ENCODE measurements at places on chromosomes 16 and 17.

GRCh38 chr16:67926181-67926750 lies 5.4 kb downstream of the CTRL start:
- no peak for DNase-seq

DNA sequence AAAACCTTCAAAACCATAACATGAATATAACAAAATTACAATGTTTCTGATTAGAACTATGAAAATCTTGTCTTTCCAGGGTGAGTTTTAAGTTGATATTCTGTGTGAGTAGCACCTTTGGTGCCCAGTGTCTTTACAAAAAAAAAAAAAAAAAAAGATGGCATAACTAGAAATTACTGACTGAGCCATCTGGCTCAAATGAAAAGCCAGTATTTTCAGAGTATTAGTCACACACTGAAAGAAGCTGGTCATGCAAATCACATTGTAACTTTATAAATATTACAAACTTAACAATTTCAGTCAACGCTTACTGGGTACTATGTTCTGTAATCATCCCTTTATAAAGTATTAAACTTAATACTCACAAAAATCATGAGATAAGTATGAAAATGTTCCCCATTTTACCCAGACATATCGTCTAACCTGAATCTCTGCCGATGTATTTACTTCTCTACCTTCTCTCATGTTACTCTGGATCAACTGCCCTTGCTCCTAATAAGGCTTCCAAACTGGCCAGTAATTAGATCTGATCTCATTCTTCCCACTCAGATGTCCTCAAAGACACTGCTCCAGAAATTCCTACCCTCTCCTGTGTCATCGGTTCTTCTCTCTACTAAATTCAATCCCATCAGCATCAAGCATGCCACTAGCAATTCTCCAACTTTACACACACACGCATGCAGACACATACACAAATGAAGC lies 25.4 kb downstream of the UBE2G1 start:
- no peak for DNase-seq

DNA sequence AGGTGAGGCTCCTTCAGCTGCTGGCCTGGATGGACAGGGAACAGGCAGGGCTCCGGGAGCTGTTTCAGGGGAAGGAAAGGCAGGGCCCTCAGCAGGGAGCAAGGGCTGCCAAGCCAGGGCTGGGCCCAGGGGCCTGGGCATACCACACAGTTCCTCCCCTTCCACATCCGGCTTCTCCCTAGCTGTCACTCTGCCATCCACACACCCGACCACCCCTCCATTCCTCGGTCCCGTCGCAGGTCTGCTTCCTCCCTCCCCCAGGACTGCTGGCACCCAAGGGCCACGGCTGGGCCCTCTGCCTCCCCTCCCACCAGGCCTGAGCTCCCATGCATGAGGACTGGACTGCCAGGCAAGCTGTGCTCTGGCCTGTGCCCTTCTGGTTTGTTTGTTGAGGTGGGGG lies 24.0 kb downstream of the CDIP1 start:
- DNase-seq = no peak

- no peak for DNase-seq
These were observed 84.8 kb downstream of the KATNIP start for GRCh38 chr16:27634779-27635178.

DNA sequence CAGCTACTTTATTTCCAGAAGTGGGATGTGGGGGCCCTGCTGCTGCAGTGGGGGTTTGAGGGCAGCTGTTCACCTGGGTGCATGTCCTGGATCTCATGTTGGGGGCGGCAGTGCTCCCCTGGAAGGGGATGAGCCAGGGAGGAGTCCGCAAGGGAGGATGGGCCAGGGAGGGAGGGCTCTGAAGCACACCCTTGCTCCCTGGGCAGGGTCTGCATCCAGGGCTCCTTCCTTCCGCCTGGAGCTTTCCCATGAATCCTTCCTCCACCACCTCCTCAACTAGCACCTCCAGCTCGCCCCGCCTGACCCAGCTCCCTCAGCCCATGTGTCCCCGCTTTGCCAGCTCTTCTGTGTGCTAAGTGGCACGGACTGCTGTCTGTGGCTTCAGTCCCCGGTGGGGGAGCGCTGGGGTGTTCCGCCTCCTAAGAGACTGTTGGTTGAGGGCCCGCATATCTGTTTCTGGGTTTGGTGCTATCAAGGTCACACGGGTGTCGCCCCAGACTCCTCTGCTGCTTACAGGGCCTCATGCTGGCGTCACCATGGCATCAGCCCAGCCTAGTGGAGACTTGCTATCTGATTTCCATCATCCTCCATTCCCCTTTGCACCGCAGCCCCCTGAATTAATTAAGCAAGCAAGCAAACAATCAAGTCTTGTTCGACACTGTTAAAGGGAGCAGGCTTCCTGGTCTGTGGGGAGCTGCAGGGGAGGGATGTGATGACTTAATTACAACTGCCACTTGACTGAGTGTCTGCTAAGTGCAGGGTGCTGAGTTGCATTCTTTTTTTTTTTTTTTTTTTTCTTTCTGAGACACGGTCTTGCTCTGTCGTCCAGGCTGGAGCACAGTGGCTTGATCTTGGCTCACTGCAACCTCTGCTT lies 71.8 kb downstream of the PRKCA start:
- DNase-seq = no peak

- no peak for DNase-seq
These were observed 136.0 kb downstream of the ANKFN1 start for GRCh38 chr17:56289321-56289720.

DNA sequence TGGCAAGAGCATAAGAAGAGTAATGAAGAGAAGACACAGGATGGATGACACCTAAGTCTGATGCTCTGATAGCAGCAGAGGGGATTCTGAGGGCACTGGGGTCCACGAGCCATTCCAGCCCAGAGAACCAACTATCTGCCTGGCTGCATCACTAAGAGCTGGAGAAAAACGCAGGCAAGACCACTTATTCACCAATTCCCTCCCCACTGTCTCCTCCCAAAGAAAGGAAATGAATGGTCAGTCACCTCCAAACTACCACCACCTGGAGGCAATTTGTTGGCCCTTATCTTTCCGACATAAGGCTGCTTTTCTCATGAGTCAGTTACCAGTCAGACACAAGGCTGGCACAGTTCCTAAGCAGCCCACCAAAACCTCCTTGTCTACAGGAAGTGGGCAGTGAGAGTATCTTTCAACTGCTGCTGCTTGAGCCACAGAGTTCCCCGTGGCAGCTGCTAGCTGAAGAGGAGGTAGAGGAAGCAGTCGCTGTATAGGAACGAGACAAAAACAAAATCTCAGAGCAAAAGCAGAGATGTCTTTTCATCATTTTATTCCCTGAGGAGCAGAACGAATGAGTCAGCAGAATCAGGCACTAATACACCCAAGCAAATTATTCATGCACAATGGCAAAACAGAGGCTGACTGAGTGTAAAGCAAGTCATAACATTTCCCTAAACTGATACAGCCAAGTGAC lies 111.1 kb downstream of the SMG6 start:
- no peak for DNase-seq

GRCh38 chr17:14058051-14058450 lies 11.3 kb upstream of the COX10 start:
- DNase-seq = no peak

DNA sequence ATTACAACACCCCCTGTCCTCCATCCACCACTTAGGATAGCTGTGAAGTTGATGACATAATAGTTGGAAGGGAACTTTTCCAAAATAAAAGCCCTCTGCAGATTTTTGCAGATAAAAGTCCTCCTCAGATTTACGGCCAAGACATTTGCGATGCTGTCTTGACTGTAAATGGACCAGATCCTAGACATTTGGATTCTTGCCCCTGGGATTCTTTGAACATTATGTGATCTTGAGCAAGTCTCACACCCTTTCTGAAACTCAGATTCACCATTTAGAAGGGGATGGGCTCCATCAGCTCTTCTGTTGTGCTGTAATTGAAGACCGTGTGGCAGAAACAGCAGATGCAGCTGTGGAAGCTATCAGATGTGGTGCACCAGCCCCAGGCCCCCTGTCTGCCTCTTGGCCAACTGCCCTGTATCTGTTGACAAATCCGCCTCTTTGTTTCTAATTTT lies 153.9 kb upstream of the CACNG3 start:
- DNase-seq = no peak

DNA sequence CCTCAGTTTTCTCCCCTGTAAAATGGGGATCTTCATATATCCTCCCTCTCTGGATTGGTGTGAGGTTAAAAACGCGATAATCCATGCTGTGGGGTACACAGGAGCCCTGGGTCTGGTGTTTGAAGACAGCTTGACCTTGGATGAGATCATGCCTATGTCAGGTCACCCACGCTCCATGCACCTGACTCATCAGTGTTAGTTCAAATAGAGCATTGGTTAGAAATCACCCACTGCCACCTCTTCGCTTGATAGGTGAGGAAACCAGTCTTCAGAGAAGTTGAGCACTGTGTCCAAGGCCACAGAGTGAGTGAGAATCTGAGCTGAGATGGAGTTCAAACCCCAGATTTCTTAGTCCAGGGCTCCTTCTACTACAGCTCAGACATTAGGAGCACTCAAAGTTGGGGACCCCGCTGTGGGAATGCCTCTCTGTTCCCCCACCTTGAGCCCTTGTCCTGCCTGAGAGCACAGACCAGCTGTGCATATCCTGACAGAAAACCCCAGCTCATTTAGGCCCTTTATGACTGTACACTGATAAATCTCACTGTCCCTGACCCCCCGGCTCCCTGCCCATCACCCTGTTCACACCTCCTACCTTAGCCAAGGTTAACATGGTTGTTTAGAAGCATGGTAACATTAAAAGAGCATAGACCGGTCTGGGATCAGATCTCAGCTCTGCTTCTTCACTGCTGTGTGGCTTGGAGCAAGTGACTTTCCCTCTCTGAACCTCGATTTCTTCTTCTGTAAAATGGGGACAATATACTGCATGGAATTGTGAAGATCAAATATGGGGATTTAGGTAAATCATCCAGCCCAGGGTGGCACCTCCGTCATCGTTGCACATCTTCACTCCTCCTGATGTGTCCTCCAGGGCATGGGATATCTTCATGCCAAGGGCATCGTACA lies 22.4 kb upstream of the LGALS9 start:
- no peak for DNase-seq

- no peak for DNase-seq
These were observed 25.2 kb downstream of the C17orf100 start for GRCh38 chr17:6676802-6677157.

DNA sequence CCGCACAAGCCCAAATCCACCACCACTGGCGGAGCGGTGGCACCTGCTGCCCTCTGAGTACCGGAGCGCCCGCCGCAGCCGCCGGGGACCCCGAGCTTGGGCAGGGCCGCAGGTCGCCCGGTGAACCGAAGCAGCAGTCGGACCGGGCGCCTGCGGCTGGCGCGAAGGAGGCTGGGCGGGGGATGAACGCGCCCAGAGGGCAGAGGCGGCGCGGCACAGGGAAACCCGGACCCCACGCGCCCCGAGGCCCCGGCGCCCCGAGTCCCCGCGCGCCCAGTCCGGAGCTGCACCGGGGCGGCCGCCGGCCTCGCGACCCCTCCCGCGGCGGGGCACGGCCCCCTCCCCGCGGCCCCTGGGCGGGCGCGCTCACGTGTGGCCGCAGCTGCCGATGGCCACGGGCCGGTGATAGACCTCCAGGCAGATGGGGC lies 393 bp downstream of the RNF166 start:
- no peak for DNase-seq

- DNase-seq = no peak
These were observed 197.2 kb upstream of the CHMP6 start for GRCh38 chr17:80794281-80795089.

- no peak for DNase-seq
These were observed 119.7 kb downstream of the SNX29 start for GRCh38 chr16:12096157-12096777.

DNA sequence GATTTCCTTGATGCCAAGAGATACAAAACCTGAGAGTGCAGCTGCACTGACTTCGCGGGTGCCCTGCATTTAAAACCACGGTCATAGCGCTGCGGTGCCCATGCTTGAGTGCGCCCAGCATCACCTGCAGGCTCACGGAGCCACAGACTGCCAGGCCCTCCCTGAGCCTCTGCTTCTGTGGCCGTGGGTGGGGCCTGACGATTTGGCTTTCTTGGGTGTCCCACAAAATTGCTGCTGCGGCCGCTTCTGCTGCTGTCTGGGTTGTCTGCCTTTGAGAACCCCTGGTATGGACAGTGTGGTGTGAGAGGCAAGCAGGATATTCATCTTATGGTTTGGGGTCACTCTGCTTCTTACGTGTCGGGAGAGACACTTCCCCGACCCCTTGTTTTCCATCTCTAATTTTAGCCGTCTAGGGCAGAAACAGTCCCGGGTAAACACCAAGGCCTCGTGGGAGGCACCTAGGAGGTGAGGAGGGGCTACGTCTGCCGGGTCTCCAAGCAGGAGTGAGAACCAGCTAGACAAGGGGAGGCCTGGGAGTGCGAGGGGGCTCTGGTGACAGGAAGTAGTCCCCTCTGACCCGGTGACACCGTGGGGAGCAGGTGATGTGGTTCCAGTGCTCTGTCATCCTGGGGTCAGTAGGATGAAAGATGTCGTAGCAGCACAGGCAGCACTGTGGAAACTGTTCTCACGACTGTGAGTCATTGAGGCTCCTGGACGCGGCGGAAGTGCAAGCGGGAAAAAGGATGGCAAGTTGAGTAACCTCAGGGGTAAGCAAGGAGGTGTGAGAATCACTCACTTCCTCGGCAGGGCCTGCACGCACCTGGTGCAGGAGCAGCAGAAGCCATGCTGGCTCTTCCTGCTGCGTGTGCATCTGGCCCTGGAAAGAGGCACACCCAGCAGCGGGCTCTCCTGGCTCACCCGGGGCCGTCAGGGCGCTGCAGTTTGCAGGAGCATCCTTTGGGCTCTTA lies 176.3 kb downstream of the RPTOR start:
- no peak for DNase-seq

DNA sequence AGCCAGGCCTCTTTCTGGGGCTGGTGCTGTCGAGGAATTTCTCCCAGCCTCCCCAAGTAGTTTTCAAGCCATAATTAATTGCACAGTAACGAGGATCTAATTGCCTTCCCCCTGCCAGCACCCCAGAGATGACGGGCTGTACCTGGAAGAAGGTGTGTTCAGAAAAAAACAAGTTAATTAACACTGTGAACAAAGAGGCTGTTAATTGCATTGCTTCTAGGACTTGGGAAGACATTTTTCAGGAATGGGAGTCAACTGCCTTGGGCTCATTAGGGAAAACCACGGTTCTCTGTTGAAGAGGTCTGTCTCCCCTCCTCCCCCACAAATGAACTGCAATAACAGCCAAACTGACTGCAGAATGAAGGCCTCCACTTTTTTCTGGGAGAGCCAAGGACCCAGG lies 176.7 kb downstream of the CCT6B start:
- no peak for DNase-seq

- DNase-seq = no peak
These were observed 22.0 kb upstream of the MYO15B start for GRCh38 chr17:75565618-75566017.

GRCh38 chr17:81157848-81158687 lies 7.2 kb upstream of the PVALEF start:
- no peak for DNase-seq

- DNase-seq = no peak
These were observed 28.1 kb downstream of the SCPEP1 start for GRCh38 chr17:57006040-57006439.
